ENCODE measurements at places on chromosomes 5 and 9.
A peak's percentile ranks its signal among the peaks of the same experiment; 100 is the strongest.

GRCh38 chr5:41794471-41794870, 75.8 kb downstream of the OXCT1 start:
- DNase-seq, result no peak

DNA sequence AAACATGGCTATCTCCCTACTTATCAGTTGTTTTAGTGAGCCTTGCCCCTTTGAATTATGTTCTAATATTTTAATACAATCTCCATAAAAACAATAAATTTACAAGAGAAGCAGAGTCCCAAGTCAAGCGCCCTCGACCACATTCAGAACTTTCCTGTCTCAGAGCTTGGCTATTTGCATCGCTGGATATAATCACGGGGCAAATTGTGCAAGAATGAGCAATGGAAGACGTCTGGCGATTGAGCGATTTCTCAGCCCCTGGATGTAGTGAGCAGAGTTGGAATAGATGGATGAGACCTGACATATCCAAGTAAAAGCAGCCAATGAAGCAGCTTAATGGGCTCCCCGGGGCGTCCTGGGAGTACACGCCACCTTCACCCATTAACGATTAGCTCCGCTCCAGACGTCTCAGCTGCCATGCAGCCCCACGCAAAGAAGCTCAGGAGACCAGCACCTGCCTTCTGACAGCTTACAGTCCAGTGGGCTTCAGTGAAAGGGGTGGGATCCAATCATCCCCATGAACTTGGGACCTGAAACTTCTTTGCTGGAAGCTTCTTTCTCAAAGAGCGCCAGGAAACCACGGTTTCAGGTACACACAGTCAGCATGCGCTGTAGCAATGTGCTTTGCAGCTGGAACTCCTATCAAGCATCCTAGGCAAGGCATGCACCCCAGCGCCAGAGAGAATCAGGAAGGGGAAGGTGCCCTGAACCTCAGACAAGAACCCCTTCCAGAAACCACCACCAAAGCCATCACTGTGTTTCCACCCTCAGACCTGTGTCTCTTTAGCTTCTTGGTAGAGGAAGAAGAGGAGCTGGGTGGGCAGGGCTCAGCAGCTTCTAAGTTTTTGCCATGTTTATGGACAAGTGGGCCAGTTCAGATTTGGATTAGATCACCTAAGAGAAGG, 92.0 kb upstream of the IRX4 start:
- no peak for DNase-seq

DNA sequence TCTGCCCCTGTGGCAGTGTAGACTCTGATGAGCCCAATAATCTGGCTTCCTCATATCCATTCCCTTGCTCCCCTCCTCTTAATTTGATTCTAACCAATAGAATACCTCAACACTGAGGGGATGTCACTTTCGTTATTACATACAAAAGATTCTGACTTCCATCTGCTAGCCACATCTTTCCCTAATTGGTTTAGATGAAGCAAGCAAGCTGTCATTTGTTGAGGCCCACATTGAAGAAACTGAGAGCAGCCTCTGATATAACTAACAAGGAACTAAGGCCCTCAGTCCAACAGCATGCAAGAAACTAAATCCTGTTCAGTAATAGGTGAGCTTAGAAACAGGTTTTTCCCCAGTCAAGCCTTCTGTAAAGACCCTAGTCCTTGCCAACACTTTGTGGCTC, 5.8 kb downstream of the ADAMTS6 start:
- DNase-seq, result no peak

DNA sequence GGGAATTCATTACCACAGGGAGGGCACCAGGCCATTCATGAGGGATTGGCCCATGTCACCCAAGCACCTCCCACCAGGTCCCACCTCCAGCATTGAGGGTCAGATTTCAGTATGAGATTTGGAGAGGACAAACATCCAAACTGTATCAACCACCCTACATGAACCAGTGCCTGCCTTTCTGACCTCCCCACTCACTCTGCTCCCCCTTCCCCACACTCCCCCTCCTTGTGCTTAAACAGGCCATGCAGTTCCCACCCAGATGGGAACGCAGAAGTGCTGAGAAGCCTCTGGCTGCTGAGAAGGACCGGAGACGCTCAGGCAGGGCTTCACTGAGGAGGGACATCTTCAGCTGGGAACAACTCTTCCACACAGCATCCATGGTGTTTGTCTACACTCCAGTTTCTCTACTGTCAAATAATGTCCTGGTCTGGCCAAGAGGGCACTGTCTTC, 30.0 kb upstream of the ADAMTS2 start:
- no peak for DNase-seq

GRCh38 chr5:171436804-171437285, 17.4 kb downstream of the FGF18 start:
- DNase-seq, result no peak

GRCh38 chr9:36748322-36748899, 175.7 kb downstream of the MELK start:
- peak; percentile 17 for DNase-seq

DNA sequence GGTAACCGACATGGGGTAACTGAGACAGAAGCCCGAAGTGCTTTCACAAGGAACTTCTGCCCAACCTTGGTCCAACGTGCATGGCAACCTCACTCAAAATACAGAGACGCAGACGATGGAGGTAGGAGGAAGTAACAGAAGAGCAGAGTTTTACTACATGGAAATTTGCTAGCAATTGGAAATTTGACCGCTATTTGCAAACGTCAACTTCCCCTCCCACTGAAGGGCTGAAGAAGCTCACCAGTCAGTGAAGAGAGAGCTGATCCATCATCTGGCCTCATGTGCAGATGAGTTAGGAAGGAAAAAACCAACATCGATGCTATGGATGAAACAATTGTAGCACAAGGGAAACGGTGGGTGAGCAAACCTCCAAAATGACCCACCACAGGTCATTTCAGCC, 196.7 kb downstream of the RGS3 start:
- DNase-seq, result no peak

GRCh38 chr9:1717882-1718281, 297.3 kb upstream of the SMARCA2 start:
- no peak for DNase-seq

- DNase-seq, result no peak
These were observed 77.9 kb downstream of the CTSL start for GRCh38 chr9:87803623-87804345.

GRCh38 chr5:67672636-67673035, 476.0 kb upstream of the CD180 start:
- no peak for DNase-seq

DNA sequence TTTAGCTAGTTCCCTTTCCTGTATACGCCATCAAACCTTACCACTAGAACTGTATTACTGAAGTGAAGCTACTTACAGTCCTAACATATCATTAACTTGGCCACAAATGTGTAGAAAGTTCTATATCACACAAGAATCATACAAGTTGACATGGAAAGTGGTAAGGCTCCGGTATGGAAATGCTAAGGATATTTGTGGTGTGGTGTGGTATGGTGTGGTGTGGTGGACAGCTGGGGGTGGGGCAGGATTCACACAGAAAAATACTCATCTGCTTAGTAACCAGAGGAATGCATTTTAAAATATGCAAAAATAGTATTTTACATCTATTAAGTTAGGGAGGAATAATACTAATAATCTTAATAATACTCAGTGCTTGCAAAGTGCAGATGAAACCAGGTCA, 69.4 kb downstream of the TRPC7 start:
- no peak for DNase-seq

DNA sequence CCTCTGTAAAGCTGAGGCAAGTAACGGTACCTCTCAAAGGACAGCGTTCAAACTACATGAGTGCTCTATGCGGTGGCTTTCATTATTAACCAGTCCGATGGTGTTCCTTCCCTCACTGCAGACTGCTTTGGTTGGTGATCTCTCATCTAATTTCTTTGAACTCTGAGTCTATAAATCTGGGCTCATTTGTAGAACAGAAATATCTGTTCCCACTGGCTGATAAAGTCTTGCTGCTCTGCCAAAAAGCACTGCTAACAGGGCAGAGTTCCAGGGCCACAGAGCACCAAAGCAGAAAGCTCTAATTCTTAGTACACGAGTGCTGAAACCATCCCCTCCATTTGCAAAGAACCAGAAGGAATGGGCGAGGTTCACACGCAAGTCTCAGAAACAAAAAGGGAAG, 81.9 kb downstream of the MED27 start:
- no peak for DNase-seq

DNA sequence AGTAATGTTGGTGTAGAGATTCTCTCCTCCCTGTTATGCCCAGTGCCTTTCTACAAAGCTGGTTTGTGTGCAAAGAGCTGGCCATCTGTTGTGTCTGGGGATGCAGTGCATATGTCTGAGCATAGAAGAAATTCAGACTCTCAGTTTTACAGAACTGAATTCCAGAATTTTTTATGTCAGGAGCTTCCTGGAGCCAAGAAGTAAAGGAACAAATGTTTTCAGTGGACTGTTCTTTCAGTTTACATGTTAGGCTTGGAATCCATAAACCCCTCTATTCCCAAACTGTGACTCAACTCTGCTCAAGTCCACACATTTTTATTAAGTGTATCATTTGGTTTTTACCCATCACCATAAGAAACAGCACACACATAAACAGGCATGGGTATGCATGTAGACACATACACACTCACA, 366.0 kb downstream of the BRINP1 start:
- DNase-seq, result no peak

GRCh38 chr9:86242071-86242470, 17.4 kb downstream of the C9orf153 start:
- DNase-seq, result no peak

Measured in activated CD4-positive, alpha-beta T cell treated with anti-CD3 and anti-CD28 coated beads, Interleukin-2, amount 50 U/mL, for 1 hour (primary cell).